ENCODE measurements at places on chromosomes 12 and 14.
A peak's percentile ranks its signal among the peaks of the same experiment; 100 is the strongest.

DNA sequence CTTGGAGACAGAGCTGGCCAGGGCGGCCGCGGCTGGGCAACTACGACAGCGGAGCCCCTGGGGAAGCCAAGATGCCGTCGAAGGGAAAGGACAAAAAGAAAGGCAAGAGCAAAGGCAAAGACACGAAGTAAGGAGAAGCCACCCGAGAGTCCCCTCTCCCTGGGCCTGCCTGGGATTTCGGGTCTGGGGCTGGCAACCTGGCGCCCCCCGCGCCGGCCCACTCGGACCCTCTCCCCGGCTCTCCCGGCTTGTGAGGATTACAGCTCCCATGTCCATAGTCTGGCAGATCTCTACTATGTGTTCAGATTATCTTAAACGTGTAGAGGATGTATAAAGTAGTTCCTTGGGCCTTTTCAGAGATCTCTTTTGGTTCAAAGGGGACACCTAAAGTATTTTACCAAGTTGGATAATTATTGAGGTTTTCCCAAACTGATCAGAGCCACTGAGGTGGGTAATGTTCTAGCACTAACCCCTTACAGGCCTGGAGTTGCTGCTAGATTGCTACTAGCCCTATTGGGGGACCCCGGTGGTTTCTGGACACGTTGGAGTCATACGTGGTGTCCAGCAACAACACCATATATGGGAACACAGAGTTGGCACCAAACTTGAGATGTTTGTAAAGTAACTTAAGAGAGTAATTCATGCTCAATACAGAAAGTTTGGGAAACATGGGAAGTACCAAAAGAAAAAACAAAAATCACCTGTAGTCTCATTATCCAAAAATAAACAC, 424 bp downstream of the BBOF1 start:
- no peak for DNase-seq

DNA sequence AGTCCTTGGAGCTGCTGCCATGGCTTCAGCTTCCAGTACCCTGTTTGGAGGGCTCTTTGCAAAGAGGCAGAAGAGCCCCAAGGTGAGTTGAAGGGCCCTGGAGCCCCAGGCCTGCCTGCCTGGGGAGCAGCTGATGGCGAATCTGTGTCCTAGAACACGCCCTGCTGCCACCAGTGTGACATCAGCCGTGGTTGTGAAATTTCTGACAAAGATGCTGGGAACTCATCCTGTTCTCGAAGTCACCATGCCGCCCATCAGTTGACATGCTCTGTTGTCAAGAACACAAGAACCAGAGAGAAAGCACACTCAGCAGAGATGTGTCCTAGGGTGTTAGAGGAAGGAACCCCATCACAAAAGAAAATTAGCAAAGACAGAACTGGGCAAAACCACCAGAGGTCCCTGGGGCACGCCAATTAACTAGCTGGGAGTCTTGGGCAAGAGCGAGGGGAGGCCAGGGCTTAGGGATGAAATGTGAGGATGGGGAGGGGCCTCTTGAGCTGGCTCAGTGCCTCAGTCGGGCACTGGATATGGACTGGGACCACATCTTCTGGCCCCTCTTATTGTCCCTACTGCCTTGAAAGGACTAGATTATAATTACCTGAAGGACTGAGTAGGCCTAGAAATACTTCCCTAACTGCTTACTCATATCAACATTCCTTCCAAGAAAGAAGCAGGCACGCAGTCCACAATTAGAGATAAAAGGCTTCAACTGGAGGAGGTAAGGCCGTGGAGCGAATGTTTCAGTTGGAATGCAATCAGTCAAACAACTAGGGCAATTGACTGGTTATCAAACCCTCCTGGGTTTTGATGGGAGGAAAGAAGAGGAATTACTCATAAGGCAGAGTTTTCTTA, 163.1 kb downstream of the CACNA1C start:
- DNase-seq: no peak

- no peak for DNase-seq
Measured at GRCh38 chr12:43357141-43357540, 194.9 kb downstream of the ADAMTS20 start.

DNA sequence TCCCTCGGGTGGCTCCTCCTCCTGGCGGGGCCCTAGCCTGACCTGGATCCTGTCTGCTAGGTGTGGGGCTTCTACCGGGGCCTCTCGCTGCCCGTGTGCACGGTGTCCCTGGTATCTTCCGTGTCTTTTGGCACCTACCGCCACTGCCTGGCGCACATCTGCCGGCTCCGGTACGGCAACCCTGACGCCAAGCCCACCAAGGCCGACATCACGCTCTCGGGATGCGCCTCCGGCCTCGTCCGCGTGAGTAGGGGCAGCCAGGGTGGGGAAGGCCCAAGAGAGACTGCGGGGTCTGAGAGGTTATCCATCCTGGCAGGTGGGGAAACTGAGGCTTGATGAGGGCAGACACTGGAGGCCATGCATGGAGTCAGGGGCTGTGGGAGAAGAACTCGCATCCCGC, 4.0 kb downstream of the SLC25A47 start:
- DNase-seq: no peak

DNA sequence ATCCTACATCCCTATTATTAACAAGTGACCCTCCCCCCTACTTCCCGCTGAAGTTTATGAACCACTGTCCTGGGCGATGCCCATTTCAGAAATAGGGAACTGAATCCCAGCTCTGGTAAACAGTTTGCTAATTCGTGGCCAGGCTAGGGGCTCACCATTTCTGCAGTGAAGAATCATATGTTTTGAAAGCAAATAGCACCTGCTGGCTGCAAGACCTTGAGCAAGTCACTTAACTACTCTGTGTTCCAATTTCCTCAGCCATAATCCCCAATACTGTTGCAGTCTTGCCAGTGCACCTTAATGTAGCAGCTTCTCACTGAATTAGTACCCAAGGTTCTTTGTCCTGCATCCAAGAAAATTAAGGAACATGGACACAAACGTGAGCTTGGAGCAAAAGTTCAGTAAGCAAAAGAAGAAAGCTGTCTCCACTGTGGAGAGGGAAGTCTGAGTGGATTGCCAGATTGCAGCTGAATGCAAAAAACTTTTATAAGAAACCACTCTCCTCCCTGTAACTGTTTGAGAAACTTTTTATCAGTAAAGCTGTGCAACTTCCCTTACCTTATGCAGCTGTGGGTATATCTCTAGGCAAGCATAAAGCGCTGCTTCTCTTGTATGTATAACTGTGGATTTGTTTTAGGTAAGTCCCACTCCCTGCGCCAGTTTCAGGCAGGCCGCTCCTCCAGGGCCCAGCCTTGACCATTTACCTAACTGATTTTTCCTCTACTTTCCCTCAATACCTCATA, 824 bp downstream of the OAS1 start:
- DNase-seq: no peak

DNA sequence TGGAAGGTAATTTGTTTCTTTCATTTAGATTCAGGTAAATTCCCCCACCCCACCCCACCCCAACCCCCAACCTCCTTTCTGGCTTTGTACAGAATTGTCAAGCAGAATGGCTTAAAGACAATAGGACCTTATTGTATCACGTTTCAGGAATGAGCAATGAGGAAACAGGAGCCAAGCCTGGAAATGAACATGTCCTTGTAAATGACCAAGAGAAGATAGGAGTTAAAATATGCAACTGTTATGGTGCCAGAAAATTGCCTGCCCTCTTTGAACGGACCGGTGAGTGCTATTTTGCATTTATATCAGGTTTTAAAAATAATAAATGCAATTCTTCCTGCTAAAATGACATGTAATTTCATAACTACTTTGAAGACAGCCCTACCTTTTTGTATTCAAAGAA, 141.6 kb upstream of the PELI2 start:
- peak; percentile 59 for DNase-seq

GRCh38 chr12:42484996-42485395, 104.5 kb downstream of the PRICKLE1 start:
- no peak for DNase-seq

GRCh38 chr12:28127455-28127854, 62.8 kb upstream of the CCDC91 start:
- DNase-seq: no peak

DNA sequence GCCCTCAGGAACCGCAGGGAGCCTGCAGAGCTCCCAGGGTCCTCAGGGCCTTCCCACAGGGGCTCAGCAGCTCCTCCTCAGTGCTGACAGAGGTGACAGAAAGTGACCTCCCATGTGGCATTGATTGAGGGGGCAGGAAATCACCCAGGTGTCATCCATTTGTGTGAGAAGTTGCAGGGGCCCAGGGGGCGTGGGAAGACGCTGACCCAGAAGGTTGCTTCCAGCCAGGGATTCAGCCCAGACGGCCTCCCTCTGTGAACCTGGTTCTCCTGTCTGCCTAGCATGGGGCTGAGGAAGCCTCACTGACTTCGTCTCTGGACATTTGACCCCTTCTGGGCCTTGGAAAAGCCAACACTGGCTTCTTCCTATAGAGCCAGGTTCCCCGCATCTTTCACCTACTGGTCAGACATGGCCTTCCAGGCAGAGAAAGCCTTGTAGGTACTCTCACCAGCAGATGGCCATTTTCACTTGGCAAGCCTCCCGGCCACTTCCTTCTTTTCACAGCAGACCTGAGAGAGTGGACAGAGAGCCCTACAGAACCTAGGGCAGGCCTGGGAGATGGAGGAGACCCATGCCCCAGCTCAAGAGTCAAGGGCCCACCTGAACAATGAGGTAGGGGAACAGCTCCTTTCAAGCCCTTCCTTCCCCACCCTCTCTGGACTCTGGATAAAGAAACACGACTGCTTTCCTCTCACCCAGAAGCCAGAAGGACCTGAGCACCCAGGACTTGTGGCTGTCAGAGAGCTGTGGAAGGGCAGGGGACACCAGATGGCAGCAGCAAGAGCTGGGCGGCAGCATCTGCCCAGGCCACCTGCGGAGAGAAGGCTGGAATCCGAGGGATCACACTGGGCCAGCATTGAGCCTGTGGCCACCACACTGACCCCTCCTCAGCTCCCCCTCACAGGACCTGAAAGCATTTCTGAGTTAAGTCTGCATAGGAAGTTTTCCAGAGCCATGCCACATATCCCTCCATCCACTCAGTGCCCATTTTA, 377.8 kb downstream of the DPF3 start:
- DNase-seq: no peak

GRCh38 chr12:11654338-11654737, 4.9 kb downstream of the ETV6 start:
- DNase-seq: no peak

DNA sequence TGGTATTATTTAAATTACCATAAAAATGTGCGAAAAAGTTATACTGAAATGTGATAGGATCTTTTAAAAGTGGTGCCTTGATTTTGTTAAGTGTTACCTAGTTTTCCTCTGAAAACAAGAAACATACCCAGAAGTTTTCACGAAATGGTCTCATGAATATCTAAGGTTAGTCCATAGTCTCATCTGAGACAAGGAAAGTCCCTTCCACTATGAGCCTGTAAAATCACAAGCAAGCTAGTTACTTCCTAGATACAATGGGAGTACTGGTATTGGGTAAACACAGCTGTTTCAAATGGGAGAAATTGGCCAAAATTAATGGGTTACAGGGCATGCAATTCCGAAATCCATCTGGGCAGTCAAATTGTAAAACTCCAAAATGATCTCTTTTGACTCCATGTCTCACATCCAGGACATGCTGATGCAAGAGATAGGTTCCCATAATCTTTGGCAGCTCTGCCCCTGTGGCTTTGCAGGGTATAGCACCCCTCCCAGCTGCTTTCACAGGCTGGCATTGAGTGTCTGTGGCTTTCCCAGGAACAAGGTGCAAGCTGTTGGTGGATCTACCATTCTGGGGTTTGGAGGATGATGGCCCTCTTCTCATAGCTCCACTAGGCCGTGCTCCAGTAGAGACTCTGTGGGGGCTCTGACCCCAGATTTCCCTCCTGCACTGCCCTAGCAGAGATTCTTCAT, 271.4 kb downstream of the NAV3 start:
- DNase-seq: no peak

DNA sequence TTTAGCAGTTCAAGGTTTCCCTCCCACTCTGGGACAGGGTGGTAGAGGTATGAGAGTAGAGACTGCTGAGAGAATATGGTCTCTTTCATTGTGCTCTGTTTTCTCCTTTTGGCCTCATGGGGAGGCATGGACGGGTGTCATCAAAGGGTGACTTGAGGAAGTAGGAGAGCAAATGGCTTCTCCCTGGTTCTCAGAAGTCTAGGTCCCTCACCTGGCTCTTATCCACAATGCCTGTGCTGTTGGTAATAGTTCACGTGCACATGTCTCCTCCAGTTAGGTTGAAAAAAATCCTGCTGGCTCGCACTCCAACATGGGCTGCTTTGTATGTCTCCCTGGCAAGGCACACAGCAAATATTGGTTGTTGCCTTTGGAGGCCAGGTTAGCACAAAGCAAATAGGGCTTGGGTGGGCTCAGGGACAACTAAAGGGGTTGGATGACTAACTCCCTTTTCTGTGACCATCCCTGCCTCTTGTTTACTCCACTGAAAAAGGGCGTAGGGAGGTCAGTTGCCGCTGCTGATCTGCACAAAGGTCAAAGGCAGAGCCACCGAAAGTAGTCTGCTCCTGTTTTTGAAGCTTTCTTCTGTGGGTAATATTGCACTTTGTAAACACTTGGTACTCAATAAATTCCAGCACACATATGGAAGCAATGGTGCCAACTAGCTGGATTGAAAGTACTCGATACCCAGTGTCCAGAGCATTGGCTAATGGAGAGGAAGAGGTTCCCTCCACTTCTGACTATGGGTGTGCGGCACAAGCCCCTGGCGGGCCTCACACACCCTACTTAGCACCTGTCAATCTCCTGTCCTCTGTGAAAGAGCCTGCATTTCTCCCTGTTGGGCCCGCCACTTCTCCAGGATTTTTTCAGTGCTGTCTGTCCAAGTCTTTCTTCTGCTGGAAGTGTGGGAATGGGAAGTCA, 121.8 kb downstream of the SLC38A6 start:
- no peak for DNase-seq

GRCh38 chr14:96205059-96205977, 679 bp downstream of the BDKRB2 start:
- DNase-seq: no peak

- DNase-seq: no peak
Measured at GRCh38 chr12:71710276-71711125, 24.6 kb downstream of the TMEM19 start.

DNA sequence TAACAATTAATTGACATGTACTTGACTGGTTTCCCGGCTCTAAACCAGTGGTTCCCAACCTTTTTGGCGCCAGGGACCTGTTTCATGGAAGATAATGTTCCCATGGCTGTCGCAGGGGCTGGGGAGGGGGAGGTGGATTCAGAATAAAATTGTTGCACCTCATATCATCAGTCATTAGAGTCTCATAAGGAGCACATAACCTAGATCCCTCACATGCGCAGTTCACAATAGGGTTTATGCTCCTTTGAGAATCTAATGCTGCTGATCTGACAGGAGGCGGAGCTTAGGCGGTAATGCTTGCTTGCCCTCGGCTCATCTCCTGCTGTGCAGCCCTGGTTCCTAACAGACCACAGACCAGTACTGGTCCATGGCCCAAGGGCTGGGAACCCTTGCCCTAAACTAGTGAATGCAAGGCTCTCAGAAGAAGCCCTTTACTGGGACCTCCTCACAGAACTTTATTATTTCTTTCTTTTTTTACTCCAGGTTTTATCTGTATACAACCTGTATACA, 86.4 kb upstream of the SINHCAF start:
- no peak for DNase-seq

- no peak for DNase-seq
Measured at GRCh38 chr14:65966188-65966587, 520.0 kb upstream of the CCDC196 start.

- no peak for DNase-seq
Measured at GRCh38 chr14:71021347-71022011, 114.2 kb downstream of the PCNX1 start.

- DNase-seq: no peak
Measured at GRCh38 chr12:27828196-27828595, 48.2 kb upstream of the MANSC4 start.

GRCh38 chr12:121776190-121777098, 17.0 kb downstream of the RHOF start:
- peak; percentile 20 for DNase-seq
